Adipocyte (in vitro differentiated cells): ENCODE measurements at places on chromosomes 13 and 19.
A peak's percentile ranks its signal among the peaks of the same experiment; 100 is the strongest.

DNA sequence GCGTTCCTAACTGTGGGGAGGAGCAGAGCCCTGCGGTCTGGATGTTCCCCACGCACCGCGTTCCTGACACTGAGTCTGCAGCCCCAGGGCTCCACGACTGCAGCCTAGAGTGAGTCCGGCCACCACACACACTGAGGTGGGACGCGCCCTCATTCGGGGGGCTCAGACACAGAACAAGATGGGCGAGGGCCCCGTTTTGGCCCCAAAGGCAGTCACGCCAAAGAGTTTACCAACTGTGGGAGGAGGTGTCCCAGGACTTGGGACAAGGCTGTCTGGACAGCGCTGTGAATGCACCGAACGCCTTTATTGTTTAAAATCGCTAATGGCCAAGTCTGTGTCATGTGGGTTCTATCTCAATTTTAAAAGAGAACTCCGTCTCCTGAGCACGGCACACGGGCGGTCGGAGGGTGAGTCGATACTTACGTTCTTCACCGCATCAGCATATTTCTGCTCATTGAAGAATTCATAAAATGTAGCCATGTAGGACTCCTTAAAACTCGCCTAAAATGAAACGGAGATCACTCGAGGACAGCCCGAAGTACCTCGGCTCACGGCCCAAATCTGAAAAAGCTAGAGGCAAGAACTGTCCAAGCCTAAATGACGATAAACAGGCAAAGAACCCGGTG is 35.2 kb upstream of the C13orf46 start:
- no peak for DNase-seq

- peak; percentile 73 for DNase-seq
Measured at GRCh38 chr19:23758187-23759074, at the start of gene ZNF681. TSS of gene ZNF681 (minus strand) at chr19:23758891. CDS start at chr19:23758749, 142 bp downstream.

GRCh38 chr13:32126278-32126677 is 94.7 kb downstream of the FRY start:
- DNase-seq = no peak

- DNase-seq = no peak
Measured at GRCh38 chr13:44802491-44802890, 186.8 kb downstream of the NUFIP1 start.

GRCh38 chr19:17932485-17933338 is at the start of gene CCDC124:
TSS of gene CCDC124 (plus strand) at chr19:17933015. CDS start at chr19:17936421, 3,406 bp downstream.
- peak; percentile 96 for DNase-seq

DNA sequence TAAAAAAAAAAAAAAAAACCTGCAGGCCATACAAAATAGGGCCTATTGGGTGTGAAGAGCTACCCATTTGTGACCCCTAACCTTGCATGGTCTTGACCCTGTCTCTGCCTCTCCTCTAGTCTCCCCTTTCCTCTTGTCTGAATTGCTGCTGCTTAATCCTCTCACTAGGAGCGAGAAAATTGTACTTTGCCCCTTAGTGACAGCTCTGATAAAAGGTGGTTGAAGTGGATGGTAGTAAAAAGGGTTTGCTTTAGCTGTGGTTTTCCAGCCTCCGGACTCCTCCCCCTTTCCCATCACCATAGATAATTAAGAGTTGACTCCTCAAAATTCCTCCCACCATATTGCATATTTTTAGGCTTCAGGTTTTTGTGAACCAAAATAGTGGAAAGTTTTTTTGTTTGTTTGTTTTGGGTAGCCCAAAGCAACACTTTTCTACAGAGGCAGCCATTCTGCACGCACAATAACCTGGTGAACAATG is 23.5 kb downstream of the ACTN4 start:
- DNase-seq = no peak

GRCh38 chr13:101511766-101512165 is 59.3 kb downstream of the ITGBL1 start:
- peak; percentile 78 for DNase-seq

- DNase-seq = no peak
Measured at GRCh38 chr19:29745253-29745652, 30.2 kb upstream of the C19orf12 start.

- DNase-seq = peak; percentile 77
Measured at GRCh38 chr13:107124129-107124718, 556.3 kb upstream of the ARGLU1 start.

GRCh38 chr13:57857945-57858344 is 226.4 kb downstream of the PCDH17 start:
- DNase-seq = no peak

- no peak for DNase-seq
Measured at GRCh38 chr19:28393574-28394336, 819.2 kb downstream of the UQCRFS1 start.

- no peak for DNase-seq
Measured at GRCh38 chr13:61795580-61795979, 379.9 kb upstream of the PCDH20 start.

GRCh38 chr19:37654118-37654517 is 1.1 kb downstream of the ZFP30 start:
- peak; percentile 27 for DNase-seq

DNA sequence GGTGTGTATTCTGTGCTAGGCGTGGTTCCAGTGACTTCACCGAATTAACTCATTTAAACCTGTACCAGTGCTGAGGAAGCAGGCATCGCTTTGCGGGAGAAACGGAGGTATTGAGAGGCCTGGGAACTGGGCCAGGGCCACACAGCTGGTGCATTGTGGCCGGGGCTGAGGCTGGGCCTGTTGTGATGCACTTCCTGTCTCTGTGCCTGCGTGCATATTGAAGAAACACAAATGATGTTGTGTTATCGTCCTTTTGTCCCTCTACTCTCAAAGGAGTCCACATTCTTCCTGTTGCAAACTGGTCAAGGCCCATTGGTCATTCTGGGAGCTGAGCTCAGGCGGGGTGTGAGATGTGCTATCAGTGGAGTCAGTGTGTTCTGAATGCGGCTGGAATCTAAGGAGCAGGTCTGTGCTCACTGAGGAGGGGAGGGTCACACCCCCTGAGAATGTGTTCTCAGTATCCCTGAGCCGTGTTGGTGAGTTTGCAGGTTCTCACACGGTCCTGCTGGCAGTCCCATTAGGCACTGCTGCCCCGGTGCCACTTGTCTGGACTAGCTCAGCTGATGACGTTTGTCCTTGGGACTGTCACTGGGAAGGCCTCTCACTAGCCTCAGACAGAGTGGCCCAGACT is 62.1 kb downstream of the ARHGEF7 start:
- no peak for DNase-seq

GRCh38 chr13:43445668-43446067 is 341.1 kb downstream of the ENOX1 start:
- peak; percentile 2 for DNase-seq

- peak; percentile 54 for DNase-seq
Measured at GRCh38 chr19:56333506-56333905, 18.9 kb upstream of the ZSCAN5A start.

- no peak for DNase-seq
Measured at GRCh38 chr19:49468199-49468598, 5.8 kb upstream of the FLT3LG start.

DNA sequence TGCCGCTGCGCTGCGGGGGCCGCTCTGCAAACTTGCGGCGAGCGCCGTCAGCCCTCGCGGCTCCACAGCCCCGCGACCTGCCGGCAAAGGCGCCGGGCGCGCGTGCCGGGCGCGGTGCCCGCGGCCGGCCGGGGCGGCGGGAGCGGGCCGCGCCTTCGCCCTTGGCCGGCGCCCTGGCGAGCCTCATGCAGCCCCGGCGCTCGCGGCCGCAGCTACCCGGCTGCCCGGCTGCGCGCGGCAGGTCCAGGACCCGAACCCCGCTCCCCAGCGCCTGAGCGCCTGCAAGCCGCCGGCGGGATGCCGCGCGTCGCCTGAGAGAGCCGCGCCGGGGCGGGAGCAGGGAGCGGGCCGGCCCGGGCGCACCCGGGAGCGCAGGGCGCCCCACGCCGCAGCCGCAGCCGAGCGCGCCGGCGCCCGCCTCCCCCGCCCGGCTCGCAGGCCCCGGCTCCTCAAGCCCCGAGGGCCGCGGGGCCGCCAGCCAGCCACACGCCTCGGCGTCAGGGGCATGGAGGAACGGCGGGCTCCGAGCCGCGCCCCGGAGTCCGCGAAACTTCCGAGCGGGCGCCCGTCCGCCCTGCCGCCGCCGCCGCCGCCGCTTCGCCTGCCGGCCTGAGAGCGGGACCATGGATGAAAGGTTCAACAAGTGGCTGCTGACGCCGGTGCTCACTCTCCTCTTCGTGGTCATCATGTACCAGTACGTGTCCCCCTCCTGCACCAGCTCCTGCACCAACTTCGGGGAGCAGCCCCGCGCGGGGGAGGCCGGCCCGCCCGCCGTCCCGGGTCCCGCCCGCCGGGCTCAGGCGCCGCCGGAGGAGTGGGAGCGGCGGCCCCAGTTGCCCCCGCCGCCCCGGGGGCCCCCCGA is 564 bp downstream of the HS6ST3 start:
- DNase-seq = peak; percentile 56

GRCh38 chr13:63628310-63628709 is 2212.7 kb upstream of the PCDH20 start:
- no peak for DNase-seq

GRCh38 chr19:17719730-17720400 is 585 bp downstream of the MAP1S start:
- DNase-seq = peak; percentile 33

DNA sequence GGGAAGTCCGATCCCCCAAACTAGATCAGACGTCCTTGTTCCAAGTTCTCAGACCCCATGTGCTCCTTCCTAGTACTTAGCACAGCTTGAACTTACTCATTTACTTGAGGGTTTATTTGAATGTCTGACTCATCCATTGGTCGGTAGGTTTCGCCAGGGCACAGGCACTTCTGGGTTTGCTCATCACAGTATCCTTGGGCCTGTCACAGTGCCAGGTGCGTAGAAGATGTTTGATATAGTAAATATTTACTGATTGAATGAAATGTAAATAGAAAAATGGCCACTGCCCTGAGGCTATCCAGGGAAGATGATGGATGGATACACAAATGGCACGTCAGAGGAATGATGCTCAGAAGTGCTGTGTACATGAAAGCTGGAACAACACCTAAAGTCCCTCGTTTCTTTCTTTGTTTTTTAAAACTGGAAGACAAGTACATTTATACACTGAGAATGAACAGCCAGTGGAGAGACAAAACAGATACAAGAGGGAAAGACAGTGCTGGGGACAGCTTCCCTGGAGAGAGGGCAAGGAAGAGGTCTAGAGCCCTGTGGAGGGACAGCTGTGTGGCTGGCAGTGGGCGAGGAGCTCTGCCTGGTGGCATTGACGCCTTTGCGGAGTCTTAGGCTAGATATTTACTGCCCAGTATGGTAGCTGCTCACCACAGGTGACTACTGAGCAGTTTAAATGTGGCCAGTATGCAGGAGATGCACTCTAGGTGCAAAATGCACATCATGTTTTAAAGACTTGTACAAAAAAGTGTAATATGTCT is 31.2 kb upstream of the KL start:
- DNase-seq = no peak

DNA sequence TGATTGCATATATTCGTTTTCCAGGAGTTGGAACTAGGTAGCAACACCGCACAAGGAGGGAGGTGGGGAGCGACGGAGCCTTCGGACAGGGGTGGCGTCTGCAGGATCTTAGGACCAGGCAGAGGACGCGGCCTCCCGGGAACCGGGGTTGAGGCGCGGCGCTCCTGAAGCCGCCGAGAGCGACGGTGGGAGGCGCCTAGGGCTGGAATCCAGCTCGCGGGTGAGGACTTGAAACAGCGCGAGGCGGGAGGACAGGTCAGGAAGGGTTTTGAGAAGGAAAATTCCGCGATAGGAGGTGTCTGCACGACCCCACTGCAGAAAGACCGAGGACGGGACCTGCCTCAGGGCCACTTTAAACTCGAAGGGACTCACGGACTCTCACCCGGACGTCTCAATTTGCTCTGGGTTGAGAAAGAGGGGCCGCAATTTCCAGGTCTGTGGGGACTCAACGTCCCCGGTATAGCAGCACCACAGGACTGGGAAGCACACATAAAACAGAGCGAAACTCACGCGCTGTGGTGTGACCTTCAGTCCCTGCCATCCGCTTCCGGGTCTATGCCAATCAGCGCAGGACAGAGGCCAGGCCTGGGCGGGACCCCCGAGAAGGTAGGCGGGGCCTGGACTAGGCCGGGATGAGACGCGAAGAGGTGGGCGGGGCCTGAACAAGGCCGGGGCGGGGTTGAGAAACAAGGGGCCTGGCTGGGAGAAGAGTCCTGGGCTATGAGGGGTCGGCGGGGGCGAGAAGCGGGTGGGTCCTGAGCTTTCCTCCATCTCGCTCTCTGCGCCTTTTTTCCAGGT is at the start of gene ZNF320:
TSS of gene ZNF320 (minus strand) at position 498 of the 798 bp plus-strand sequence. CDS start 7,380 bp downstream, outside the sequence.
- peak; percentile 99 for DNase-seq

- no peak for DNase-seq
Measured at GRCh38 chr13:51323824-51324511, 15.5 kb upstream of the SERPINE3 start.

GRCh38 chr19:47637550-47637949 is 28.6 kb downstream of the BICRA start:
- DNase-seq = peak; percentile 56

- peak; percentile 33 for DNase-seq
Measured at GRCh38 chr19:51439021-51439465, 19.2 kb downstream of the SIGLEC8 start.
